Stimulated activated CD8-positive, alpha-beta memory T cell treated with anti-CD3 and anti-CD28 coated beads, Interleukin-4, amount 100 ng/mL, for 4 hours (primary cell): ENCODE measurements at places on chromosomes 3 and 15.

DNA sequence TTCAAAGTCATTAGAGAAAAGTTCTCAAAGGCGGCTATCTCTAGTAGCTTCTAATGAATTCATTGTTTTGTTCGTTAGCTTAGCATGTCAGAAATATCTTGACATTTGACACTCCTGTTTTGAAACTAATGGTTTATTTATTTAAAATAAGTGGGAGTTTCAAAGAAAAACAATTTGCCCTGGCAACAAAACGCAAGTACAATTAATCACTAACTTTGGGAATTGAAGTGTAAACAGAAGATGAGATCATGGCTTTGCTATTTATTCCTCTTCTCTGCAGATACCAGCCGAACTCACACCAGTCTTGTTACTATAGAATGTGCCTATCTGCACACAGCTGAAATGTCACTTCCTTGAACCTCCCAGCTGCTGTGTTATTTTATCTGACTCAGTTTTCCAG lies 27.5 kb downstream of the MASP1 start:
- DNase-seq = no peak

GRCh38 chr3:125051715-125052581 lies 3.8 kb downstream of the HEG1 start:
- DNase-seq = peak; percentile 75

DNA sequence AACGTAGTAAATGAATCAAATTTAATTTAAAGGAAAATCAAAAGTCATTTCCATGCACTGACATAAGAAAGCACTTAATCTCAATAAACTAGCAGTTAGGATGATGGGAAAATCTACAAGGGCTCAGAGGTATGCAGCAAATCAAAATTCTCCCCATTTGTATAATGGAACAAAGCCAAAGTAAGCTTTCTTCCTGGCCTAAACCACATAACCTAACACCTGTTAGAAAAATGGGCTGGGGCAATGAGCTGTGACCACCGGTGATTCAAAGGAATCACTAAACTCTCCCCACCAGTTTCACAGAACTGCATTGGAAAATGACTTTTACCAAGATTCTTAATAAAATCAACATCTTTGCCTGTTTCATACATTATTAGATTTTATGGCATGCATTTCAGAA lies 1024.3 kb downstream of the FHIT start:
- DNase-seq = no peak

GRCh38 chr3:175270198-175270837 lies 411.2 kb downstream of the NAALADL2 start:
- DNase-seq = no peak

GRCh38 chr15:70504988-70505387 lies 258.4 kb downstream of the UACA start:
- no peak for DNase-seq

DNA sequence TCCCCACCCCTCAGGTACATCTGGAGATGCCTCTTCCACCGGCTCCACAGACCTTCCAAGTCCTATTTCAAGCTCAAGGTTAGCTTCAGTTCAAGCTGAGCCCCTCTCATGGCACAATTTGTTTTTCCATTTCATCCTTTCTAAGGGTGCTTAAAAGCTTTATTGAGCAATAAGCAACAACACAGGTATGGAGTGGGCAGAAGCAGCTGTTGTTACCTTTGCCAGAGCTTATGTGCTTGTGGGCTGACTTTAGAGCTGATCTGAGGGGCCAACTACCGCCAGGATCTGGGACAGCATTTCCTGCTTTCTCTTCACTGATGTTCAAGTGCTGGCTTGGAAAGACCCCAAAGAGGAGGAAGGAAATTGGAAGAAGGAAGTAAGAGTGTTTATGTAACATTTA lies 140.0 kb upstream of the KLHL25 start:
- no peak for DNase-seq

- no peak for DNase-seq
Observed at GRCh38 chr3:10495003-10495402, 10.4 kb downstream of the ATP2B2 start.

DNA sequence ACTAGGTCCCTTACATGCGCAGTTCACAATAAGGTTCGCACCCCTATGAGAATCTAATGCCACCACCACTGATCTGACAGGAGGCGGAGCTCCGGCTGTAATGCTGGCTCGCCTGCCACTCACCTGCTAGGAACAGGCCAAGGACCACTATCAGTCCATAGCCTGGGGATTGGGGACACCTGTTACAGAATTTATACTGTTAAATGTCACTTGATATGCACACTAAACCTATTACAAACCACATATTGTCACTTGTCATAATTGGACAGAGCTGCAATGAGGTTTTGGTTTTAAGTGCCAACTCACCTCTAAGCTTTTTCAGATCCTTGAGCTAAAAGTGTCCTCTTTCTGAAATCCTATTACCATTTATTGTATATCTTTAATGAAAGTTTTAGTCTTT lies 507.9 kb upstream of the TPRG1 start:
- DNase-seq = no peak

DNA sequence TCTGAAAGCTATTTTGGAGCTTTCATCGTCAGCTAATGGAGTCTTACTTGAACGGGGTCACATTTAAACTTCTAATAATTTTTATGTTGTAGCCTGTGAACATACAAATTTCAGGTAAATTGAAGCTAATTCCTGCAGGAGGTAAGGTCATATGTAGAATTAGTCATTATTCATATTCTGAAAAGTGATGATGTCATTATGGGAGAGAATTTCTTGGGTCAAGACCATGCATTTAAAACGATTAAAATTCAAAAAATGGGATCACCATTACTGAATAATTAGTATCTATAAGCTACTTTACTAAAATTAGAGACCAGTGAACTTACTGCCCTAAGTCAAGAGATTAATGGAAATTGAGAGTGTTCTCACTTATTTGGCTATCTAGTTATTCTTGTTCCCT lies 120.4 kb downstream of the CHL1 start:
- no peak for DNase-seq

GRCh38 chr3:129018751-129019150 lies 17.6 kb downstream of the EFCC1 start:
- no peak for DNase-seq

- DNase-seq = no peak
Observed at GRCh38 chr3:153443961-153444360, 281.9 kb downstream of the RAP2B start.

DNA sequence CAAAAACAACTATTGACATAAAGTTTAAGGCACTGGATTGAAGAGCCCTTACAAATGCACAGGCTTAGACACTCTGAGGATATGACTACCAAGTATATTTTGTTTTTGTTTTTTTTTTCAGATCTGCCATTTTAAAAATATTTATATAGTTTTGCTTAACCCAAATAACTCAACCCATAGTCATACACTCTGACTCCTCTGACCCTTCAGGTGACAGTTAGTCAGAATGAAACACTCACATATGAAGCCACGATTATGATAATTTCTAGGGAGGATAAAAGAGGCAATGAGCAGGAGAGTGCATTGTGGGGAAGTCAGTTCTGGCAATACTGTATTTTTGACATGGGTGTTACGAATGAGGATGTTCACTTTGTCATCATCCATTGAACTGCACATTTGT lies 774.7 kb downstream of the MECOM start:
- DNase-seq = no peak

DNA sequence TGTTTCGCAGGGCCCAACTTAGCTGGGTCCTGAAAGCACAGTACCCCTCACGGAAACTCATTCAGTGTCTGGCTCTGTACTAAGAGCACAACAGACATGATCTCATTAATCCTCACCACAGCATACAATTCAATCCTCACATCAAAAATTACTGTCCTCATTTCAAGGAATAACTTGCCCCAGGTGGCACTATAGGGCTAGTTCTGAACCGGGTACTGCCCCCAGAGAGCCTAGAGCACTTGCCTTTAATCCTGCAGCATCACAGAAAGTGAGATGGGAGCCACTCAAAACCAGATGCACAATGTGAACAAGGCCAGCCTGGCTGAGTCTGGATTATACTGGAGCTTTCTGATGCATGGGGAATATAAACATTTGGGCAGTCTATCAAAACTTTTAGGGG lies 122.6 kb downstream of the OSBPL10 start:
- no peak for DNase-seq

DNA sequence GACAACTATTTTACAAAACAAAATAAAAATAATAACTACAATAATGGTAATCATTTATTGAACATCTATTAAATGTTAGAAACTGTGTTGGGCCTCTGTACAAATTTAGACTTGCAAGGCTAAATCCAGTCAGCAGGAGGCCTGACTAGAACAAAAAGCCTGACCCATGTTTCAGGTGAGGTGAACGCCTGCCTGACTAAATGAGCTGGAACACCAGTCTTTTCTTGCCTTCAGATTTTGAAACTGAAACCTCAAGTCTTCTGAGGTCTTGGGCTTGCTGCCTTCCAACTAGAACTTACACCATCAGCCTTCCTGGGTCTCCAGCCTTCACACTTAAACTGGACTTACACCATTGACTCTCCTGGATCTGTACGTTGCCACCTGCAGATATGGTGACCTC lies 706.9 kb downstream of the TBL1XR1 start:
- DNase-seq = no peak

GRCh38 chr15:89364341-89364740 lies 29.7 kb upstream of the POLG start:
- DNase-seq = no peak

DNA sequence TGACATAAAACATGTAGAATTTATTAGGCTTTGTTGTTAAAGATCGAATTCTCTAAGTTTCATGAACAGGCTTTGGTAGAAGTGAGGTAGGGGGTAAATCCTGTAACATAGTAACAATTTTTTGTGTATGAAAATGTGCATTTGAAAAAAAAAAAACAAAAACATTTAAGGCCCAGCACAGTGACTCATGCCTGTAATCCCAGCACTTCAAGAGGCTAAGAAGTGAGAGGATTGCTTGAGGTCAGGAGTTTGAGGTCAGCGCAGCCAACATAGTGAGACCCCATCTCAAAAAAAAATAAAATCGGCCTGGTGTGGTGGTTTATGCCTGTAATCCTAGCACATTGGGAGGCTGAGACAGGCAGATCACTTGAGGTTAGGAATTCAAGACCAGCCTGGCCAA lies 26.8 kb upstream of the PPP4R2 start:
- no peak for DNase-seq

DNA sequence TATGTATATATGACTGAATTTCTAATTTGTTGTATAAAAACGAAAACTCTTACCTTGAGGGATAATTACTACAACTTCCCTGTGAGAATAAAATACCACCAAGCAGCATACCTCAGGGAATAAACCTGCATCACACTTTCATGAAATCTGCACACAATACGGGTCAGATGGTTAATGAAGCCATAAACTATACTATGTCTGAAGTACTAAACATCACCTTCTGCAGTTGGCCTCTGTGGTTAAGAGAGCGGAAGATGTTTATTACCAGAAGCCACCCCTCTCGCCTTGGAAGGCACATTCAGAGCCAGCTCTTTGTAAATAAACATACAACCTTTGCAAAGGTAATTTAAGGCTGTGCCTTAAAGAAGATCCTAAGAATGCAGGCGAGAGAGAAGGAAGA lies 462.1 kb upstream of the NR2F2 start:
- DNase-seq = no peak

DNA sequence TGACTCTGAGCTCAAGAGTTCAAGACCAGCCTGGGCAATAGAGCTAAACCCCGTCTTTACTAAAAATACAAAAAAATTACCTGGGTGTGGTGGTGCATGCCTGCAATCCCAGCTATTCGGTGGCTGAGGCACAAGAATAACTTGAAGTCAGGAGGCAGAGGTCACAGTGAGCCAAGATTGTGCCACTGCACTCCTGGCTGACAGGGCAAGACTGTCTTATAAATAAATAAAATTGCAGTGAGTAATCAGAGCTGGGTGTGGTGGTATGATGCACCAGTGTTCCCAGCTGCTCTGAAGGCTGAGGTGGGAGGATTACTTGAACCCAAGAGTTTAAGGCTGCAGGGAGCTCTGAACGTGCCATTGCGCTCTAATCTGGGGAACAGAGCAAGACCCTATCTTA lies 55.9 kb upstream of the GCNT3 start:
- DNase-seq = no peak

DNA sequence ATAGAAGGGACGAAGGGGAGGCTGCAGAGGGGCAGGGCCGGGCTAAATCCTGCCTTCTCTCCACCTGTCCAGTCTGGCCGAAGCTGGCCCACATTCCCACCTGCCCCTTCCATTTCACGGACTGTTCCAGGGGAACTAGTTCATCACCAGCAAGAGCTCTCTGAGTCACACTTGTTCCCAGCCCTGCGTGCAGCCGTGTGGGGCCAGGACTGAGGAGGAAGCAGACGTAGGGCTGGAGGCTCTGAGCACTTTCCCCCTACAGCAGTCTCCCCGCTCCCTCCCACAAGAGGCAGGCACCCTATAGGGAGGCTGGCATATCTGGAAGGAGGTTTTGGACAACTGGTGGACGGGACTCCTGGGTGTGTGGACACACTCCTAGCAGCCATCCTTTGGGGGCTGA lies 3.0 kb downstream of the ITIH4 start:
- DNase-seq = no peak

DNA sequence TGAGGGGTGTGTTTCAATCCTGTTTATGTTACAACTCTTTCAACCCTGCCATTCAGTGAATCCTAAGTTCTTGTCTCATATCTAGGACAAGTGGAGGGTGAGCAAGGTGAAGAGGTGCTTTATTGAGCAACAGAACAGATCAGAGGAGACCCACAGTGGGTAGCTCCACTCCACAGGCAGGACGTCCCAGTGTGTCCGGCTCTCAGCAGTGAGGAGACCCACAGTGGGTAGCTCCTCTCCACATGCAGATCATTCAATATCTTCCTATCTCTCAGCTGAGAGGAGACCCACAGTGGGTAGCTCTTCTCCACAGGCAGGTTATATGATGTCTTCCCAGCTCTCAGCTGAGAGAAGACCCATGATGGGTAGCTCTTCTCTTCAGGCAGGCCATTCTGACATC lies 556.7 kb downstream of the SI start:
- DNase-seq = no peak
